Kidney (tissue), 22 donors: ENCODE measurements at places on chromosomes 5 and 9. TPM values are rescaled to one million over a fixed set of nuclear protein-coding genes. Genes with fewer than 3 reads are reported as not detected.

The CRB2 gene
- total RNA-seq, result 0.88 TPM

- peaks cover 2% of the 10 kb centered on the region for H3K4me1 ChIP-seq
- peak; percentile 86 for DNase-seq
- H3K27me3 ChIP-seq, result no peaks in the 10 kb centered on the region
- H3K27ac ChIP-seq, result peak overlapping the region; percentile 54
Observed at GRCh38 chr9:95772320-95773052, 103.0 kb upstream of the ERCC6L2 start.

- no peaks in the 10 kb centered on the region for H3K36me3 ChIP-seq
- no peaks in the 10 kb centered on the region for H3K4me1 ChIP-seq
- no peak overlapping the region for H3K4me3 ChIP-seq
- H3K27me3 ChIP-seq, result no peaks in the 10 kb centered on the region
Observed at GRCh38 chr5:39202597-39203274, 16.6 kb downstream of the FYB1 start.

DNA sequence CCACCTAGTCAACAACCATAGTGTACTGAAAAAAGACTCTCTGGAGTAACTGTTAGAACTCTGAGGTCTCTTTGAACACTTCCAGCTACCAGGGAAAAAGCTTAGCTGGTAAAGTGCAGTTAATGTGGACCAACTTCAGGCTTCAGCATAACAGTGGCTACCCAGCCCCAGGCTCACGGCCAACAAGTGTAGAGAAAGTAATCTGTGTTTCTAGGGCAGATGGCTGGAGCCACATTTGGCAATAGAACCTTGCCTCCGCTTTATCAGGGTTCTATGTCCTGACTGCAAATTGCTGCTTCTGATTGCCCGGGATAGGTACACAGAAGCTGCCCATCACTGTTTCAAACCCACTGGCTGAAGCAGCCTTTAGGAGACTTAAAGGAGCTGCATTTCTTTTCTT is 76.0 kb upstream of the SIMC1 start:
- H3K27me3 ChIP-seq, result no peaks in the 10 kb centered on the region
- no peak overlapping the region for H3K27ac ChIP-seq
- no peak for DNase-seq
- H3K4me1 ChIP-seq, result peaks cover 5% of the 10 kb centered on the region

GRCh38 chr5:172496671-172497371 is 42.5 kb upstream of the SH3PXD2B start:
- H3K4me1 ChIP-seq, result peaks cover 7% of the 10 kb centered on the region
- peak; percentile 7 for DNase-seq
- H3K36me3 ChIP-seq, result no peaks in the 10 kb centered on the region
- H3K27me3 ChIP-seq, result no peaks in the 10 kb centered on the region
- H3K27ac ChIP-seq, result no peak overlapping the region
- H3K4me3 ChIP-seq, result no peak overlapping the region

The EIF4E1B gene
- total RNA-seq, result not detected

The POU5F2 gene
- 1.8 TPM for total RNA-seq

DNA sequence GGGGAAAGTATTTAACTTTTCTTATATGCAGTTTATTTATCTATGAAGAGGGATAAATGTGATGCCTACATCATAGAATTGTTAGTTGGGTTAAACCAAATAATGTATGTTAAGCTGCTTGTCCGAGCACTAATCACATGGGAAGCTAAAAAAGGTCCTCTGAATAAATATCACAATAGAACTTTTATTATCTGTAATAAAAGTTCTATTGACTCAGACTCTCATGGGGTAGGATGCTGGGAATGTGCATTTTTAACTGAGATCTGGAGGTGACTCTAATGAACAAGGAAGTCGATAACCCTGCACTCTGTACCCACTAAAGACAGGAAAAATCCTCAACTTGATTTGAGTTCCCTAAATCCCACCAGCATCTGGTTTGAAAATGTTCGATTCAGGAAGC is 205.9 kb upstream of the IL12B start:
- H3K4me1 ChIP-seq, result no peaks in the 10 kb centered on the region
- no peaks in the 10 kb centered on the region for H3K27me3 ChIP-seq
- H3K36me3 ChIP-seq, result no peaks in the 10 kb centered on the region
- no peak overlapping the region for H3K27ac ChIP-seq

- no peaks in the 10 kb centered on the region for H3K27me3 ChIP-seq
- H3K36me3 ChIP-seq, result no peaks in the 10 kb centered on the region
- DNase-seq, result no peak
- H3K27ac ChIP-seq, result no peak overlapping the region
- H3K4me1 ChIP-seq, result no peaks in the 10 kb centered on the region
Observed at GRCh38 chr9:110807956-110808598, 139.5 kb downstream of the MUSK start.

DNA sequence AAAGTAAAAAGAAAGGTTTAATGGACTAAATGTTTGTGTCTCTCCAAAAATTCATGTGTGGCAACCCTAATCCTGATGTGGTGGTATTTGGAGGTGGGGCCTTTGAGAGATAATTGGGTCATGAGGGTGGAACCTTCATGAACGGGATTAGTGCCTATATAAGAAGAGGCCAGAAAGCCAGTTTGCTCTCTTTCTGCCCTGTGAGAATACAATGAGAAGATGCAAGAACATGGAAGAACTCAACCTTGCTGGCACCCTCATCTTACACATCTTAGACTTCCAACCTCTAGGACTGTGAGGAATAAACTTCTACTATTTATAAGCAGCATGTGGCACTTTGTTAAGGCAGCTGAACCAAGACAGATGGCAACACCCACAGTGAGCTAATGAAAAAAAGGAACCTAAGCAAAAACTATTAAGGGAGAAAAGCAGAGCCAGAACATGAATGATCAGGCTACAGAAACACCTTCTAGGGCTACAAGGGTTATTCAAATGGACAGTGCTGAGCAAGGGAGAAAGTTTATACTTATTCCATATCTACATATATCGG is 159.5 kb downstream of the PLK2 start:
- DNase-seq, result no peak
- no peak overlapping the region for H3K27ac ChIP-seq
- H3K4me1 ChIP-seq, result no peaks in the 10 kb centered on the region

The CCL19 gene
- total RNA-seq, result 60.8 TPM

The CDKN2B gene
- 1.8 TPM for total RNA-seq

DNA sequence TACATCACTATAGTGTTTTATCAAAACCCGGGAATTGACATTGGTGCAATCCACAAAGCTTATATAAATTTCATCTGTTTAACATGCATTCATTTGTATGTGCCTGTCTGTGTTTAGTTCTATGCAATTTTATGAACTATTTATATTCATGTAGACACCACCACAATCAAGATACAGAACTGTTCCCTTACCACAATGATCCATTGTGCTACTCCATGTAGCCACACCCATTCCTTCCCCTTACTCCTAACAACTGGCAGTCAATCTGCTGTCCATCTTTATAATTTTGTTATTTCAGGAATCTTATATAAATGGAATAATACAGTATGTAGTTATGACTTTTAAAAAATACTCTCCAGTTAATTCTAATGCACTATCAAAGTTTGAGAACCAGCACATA is 389.5 kb downstream of the HTR1A start:
- no peaks in the 10 kb centered on the region for H3K27me3 ChIP-seq
- DNase-seq, result no peak
- no peaks in the 10 kb centered on the region for H3K4me1 ChIP-seq
- no peak overlapping the region for H3K4me3 ChIP-seq

The CFAP157 gene
- total RNA-seq, result 2.9 TPM

DNA sequence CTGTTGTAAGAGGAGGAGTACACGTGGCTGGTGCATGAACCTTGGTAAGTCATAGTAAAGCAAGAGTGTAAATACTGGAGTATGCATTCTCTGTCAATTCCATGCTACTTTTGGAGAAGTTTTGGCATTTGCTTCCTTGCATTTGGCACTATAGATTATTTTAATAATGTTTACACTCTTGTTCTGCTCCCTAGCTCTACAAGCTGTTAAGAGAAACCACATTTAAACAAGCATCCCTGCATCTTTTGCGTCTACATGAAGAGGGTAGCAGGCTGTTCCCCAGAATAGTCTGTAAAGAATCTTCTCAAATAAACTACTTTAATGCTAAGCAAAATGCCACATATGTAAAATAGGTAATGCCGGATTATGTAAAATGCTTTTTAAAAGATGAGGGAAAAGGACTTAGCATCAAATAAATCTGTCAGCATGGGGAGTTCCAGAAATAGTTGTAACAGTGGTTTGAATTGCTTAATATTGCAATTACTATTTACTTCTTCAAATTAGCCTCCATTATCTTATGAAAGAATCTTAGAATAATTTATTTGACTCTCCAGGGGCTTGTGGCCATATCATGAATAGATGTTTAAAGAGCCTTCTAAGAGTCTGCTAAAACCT is 2127.3 kb upstream of the WWC1 start:
- no peaks in the 10 kb centered on the region for H3K4me1 ChIP-seq
- no peak overlapping the region for H3K27ac ChIP-seq
- H3K27me3 ChIP-seq, result no peaks in the 10 kb centered on the region
- no peak for DNase-seq

DNA sequence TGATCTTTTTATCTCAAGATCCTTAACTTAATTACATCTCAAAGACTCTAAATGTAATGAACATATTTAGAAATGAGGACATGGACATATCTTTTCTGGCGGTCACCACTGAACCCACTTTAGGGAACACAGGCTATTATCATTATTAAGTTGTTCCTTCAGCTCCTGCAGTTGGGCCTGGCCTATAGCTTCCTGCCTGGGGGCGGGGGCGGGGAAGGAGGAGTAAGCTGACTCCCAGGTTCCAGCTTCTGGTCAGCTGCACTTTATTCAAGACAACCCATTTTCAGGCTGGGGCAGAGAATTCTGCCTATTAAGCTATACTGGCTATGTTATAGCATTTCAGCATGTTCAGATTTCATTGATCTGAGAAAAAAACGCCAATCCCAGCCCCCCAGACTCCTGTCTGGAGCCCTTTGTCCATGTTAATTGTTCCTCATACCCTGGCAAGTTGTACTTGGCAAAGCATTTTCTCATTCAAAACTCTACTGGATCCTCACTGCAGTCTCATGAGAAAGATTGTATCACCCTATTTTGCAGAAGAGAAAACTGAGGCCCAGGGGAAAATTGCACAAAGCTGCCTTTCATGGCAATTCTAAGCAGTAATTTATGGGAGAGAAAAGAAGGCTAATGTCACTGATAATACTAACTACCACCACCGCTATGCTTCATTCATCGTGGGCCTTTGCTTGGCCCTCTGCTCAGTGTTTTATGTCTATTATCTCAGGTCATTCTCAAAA is 25.1 kb downstream of the COL15A1 start:
- DNase-seq, result no peak
- H3K27me3 ChIP-seq, result no peaks in the 10 kb centered on the region
- H3K4me1 ChIP-seq, result no peaks in the 10 kb centered on the region
- no peaks in the 10 kb centered on the region for H3K36me3 ChIP-seq
- no peak overlapping the region for H3K4me3 ChIP-seq

The RC3H2 gene
- 49.9 TPM for total RNA-seq

GRCh38 chr9:112717661-112718331 is at the start of gene INIP:
INIP (minus strand) TSS chr9:112718117; CDS start chr9:112716485, 1,632 bp downstream.
- H3K4me3 ChIP-seq, result peak within 1 kb of the TSS; percentile 93
- H3K27me3 ChIP-seq, result no peaks in the 10 kb centered on the region
- DNase-seq, result peak; percentile 99

DNA sequence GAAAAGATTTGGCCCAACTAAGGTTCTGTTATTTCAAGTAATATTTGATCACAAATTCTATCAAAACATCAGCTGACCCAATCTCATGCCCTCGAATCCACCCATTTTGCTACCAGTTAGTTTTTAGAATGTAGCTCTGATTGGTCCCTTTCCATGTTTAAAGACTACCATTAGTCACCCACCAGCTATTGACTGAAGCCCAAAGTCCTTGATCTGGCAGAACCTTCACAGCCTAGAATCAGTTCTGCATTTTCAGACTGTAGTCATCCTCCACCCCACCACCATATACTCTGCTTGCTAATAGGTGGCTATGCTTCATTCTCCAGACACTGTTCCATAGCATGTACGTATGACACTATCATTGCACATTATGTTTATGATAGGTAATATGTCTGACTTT is 182.2 kb upstream of the TARS1 start:
- H3K27me3 ChIP-seq, result no peaks in the 10 kb centered on the region
- DNase-seq, result no peak
- no peaks in the 10 kb centered on the region for H3K36me3 ChIP-seq
- no peaks in the 10 kb centered on the region for H3K4me1 ChIP-seq
- H3K4me3 ChIP-seq, result no peak overlapping the region

The CACNA1B gene
- 0.03 TPM for total RNA-seq

DNA sequence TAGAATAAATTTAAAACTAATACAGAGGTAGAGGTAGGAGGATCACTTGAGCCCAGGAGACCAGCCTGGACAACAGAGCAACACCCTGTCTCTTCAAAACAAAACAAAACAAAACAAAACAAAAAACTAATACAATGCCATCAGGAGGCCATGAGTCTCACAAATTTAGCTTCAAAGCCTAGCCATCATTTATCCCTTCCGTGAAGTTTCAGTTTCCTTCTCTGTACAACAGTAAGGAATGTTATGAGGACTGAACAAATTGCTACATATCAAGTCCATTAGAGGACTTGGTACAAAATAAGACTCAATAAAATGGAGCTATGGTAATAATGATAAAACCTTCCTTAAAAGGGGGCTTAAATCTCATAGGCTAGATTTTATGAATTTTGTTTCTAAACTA is 60.8 kb downstream of the MAPKAP1 start:
- no peak overlapping the region for H3K27ac ChIP-seq
- no peaks in the 10 kb centered on the region for H3K27me3 ChIP-seq
- H3K36me3 ChIP-seq, result no peaks in the 10 kb centered on the region
- H3K4me3 ChIP-seq, result no peak overlapping the region
- no peaks in the 10 kb centered on the region for H3K4me1 ChIP-seq

DNA sequence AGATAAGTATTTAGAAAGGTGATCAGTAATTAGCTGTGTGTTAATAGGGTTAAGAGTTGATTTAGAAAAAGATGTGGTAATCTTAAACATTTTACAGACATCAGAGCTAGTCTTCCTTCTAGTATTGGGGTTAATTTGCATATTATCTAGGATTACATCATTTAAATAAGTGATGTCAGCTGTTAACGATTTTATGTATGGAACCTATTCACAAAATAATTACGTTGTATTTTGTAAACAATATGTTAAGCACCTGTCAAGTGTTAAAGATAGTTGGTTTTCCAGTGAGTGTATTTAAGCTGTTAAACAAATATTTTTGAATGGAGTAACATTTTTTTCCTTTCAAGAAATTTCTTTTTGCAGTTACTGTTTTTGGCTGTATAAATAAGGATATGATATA is 2.2 kb downstream of the DCP2 start:
- no peaks in the 10 kb centered on the region for H3K36me3 ChIP-seq
- no peak overlapping the region for H3K27ac ChIP-seq
- no peak for DNase-seq
- H3K4me1 ChIP-seq, result peaks cover 6% of the 10 kb centered on the region
- no peaks in the 10 kb centered on the region for H3K27me3 ChIP-seq

- H3K4me1 ChIP-seq, result no peaks in the 10 kb centered on the region
- H3K4me3 ChIP-seq, result no peak overlapping the region
- H3K27ac ChIP-seq, result no peak overlapping the region
- H3K27me3 ChIP-seq, result no peaks in the 10 kb centered on the region
Observed at GRCh38 chr5:94690778-94691177, 72.3 kb downstream of the SLF1 start.

- H3K36me3 ChIP-seq, result peaks cover 2% of the 10 kb centered on the region
- no peak overlapping the region for H3K27ac ChIP-seq
- H3K4me3 ChIP-seq, result no peak overlapping the region
- DNase-seq, result no peak
Observed at GRCh38 chr9:95125652-95126051, 191.9 kb downstream of the FANCC start.

The ANKRD20A1 gene
- total RNA-seq, result 4.2 TPM
